Neural progenitor cell (in vitro differentiated cells): ENCODE measurements at places on chromosomes 1 and 21. TPM values are rescaled to one million over a fixed set of nuclear protein-coding genes. Genes with fewer than 3 reads are reported as not detected.

SGIP1 gene
- 4.2 and 6.6 TPM in 2 replicates for total RNA-seq

GJA8 gene
- not detected in 2 replicates for total RNA-seq

DCDC2B gene
- not detected in 2 replicates for total RNA-seq

KRTAP19-3 gene
- total RNA-seq: not detected in 2 replicates

CATSPERE gene
- total RNA-seq: 0.86 and 1.1 TPM in 2 replicates

TMEM54 gene
- total RNA-seq: 13.5 and 14.5 TPM in 2 replicates

SLC2A1 gene
- 303 and 720 TPM in 2 replicates for total RNA-seq

GRCh38 chr1:150575518-150576366 is 3.7 kb downstream of the MCL1 start:
- H3K27me3 ChIP-seq: no peaks in the 10 kb centered on the region
- H3K4me3 ChIP-seq: peak overlapping the region; percentile 71
- H3K27ac ChIP-seq: peak overlapping the region; percentile 45

- peak overlapping the region; percentile 61 for H3K4me3 ChIP-seq
- peaks cover 53% of the 10 kb centered on the region for H3K27me3 ChIP-seq
- peak; percentile 68 for DNase-seq
- peaks cover 21% of the 10 kb centered on the region for H3K4me1 ChIP-seq
- no peak overlapping the region for H3K27ac ChIP-seq
These were observed 13.2 kb downstream of the KLHDC8A start for GRCh38 chr1:205343431-205344065.

- no peak for DNase-seq
- no peaks in the 10 kb centered on the region for H3K4me1 ChIP-seq
- no peaks in the 10 kb centered on the region for H3K36me3 ChIP-seq
These were observed 15.4 kb upstream of the PHACTR4 start for GRCh38 chr1:28354121-28354520.

DNA sequence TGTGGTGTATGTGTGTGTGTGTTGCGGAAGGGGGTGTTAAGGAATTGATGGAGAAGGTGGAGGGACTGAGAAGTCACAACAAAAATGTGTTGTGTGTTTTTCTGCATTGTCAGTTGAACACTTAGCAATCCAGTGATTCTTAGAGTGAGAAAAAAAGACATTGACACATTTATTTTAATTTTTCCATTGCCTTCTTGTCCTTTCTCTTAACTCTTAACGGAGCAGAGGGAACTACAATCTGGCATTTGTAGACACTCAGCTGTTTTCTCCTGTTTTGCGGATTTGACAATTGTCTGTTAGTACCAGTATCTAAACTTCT is 725 bp downstream of the C1orf53 start:
- peaks cover 54% of the 10 kb centered on the region for H3K27me3 ChIP-seq
- no peak for DNase-seq
- H3K4me1 ChIP-seq: peaks cover 22% of the 10 kb centered on the region
- no peak overlapping the region for H3K27ac ChIP-seq
- H3K4me3 ChIP-seq: peak overlapping the region; percentile 70
- H3K36me3 ChIP-seq: no peaks in the 10 kb centered on the region

GRCh38 chr1:117146072-117146471 is 24.5 kb upstream of the TRIM45 start:
- H3K36me3 ChIP-seq: no peaks in the 10 kb centered on the region
- no peak for DNase-seq
- no peaks in the 10 kb centered on the region for H3K4me1 ChIP-seq
- no peaks in the 10 kb centered on the region for H3K27me3 ChIP-seq

DNA sequence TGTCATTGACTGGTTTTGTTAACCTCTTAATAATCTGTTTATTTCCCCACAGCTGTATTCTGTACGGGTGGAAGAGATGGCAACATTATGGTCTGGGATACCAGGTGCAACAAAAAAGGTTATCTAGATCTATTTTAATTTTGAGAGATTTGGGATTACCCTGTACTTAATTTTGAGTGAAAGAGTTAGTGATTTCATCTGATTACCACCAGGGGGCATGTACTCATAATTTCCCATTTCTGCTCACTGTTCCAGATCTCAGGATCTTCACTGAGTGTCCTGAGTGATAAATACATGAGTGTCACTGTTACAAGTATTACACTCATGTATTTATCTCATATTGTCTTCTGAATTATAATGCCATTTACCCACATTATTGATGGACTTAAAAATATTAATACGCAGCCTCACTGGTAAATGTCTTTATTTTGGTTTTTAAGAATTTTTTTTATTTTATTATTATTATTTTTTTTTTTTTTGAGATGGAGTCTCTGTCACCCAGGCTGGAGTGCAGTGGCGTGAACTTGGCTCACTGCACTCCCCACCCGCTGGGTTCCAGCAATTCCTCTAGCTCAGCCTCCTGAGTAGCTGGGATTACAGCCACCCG is 27.4 kb downstream of the DTL start:
- no peaks in the 10 kb centered on the region for H3K27me3 ChIP-seq
- no peak overlapping the region for H3K4me3 ChIP-seq
- DNase-seq: peak; percentile 40
- H3K4me1 ChIP-seq: no peaks in the 10 kb centered on the region
- no peak overlapping the region for H3K27ac ChIP-seq
- peaks cover 21% of the 10 kb centered on the region for H3K36me3 ChIP-seq

- H3K27me3 ChIP-seq: no peaks in the 10 kb centered on the region
- no peak overlapping the region for H3K4me3 ChIP-seq
- no peak for DNase-seq
- H3K27ac ChIP-seq: no peak overlapping the region
These were observed 11.4 kb downstream of the PLEKHO1 start for GRCh38 chr1:150160964-150161621.

- DNase-seq: no peak
- no peaks in the 10 kb centered on the region for H3K27me3 ChIP-seq
- no peak overlapping the region for H3K4me3 ChIP-seq
- no peaks in the 10 kb centered on the region for H3K36me3 ChIP-seq
These were observed 24.6 kb upstream of the FCRL3 start for GRCh38 chr1:157725221-157725577.

DNA sequence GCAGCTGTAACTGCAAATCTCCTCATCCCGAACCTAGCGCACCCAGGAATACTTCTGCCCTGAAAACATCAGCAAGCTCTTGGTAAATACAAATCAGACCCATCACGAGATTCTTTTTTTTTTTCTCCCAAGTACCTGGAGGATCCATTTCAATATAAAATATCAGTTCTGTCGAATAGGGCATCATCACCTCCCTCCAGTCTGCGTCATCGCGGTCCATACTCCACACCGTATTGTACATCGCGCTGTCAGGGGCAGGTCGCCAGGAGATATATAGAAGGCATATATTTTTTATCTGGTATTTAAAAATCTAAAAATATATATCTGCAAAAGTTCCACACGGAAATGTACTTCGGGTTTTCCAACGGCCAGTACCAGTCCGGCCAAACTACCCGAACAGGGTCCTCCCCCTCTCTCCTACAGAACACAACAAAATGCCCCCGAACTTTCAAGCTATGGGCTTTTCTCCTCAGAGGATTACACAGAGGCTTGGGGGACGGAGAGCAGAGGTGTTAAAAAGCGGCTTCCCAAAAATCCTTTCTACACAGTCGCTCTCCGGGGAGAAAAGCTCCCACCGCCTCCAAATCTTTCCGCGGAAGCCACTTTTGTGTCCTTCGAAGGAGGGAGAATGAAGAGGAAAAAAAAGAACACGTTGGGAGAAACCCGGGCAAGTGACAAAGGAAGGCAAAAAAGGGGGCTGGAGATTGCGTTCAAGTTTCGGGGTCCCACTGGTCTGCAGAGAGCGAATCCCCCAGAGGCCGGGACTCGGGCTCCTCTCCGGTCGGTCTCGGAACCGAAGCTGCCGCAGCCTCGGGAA is 509 bp downstream of the PIK3R3 start:
- DNase-seq: peak; percentile 74
- peaks cover 43% of the 10 kb centered on the region for H3K4me1 ChIP-seq
- H3K27me3 ChIP-seq: no peaks in the 10 kb centered on the region
- H3K27ac ChIP-seq: peak overlapping the region; percentile 100
- peaks cover 5% of the 10 kb centered on the region for H3K36me3 ChIP-seq
- H3K4me3 ChIP-seq: peak overlapping the region; percentile 95

- no peak for DNase-seq
- H3K27me3 ChIP-seq: no peaks in the 10 kb centered on the region
- H3K4me1 ChIP-seq: peaks cover 64% of the 10 kb centered on the region
- H3K4me3 ChIP-seq: no peak overlapping the region
- H3K36me3 ChIP-seq: no peaks in the 10 kb centered on the region
These were observed 28.5 kb upstream of the ECE1 start for GRCh38 chr1:21318714-21319159.

DNA sequence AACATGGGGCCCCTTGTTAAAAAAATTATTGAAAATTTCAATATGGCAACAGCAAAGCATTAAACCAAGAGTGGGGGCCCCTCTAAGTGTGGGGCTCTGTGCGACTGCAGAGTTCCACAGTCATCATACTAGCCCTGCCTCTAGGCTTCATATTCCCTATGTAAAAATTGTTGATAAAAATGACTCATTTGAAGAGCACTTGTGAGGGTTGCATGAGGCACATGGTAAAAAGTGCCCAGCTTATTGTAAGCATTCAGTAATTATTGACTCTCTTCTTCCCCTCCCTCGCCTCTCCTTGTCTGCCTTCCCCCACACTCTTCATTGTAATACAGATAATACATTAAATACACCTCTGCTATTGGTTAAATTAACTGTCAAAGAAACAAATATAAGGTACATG is 86.7 kb upstream of the PTBP2 start:
- no peaks in the 10 kb centered on the region for H3K36me3 ChIP-seq
- no peak for DNase-seq
- H3K4me3 ChIP-seq: no peak overlapping the region
- H3K27me3 ChIP-seq: no peaks in the 10 kb centered on the region
- H3K27ac ChIP-seq: no peak overlapping the region

GRCh38 chr1:3705341-3705950 is 46.8 kb upstream of the CCDC27 start:
- H3K27me3 ChIP-seq: peaks cover 23% of the 10 kb centered on the region
- H3K4me1 ChIP-seq: peaks cover 45% of the 10 kb centered on the region
- no peak for DNase-seq

GRCh38 chr1:228228601-228229074 is 20.8 kb downstream of the OBSCN start:
- DNase-seq: no peak
- H3K36me3 ChIP-seq: no peaks in the 10 kb centered on the region
- no peak overlapping the region for H3K4me3 ChIP-seq
- H3K27ac ChIP-seq: no peak overlapping the region
- H3K27me3 ChIP-seq: no peaks in the 10 kb centered on the region

- no peak for DNase-seq
- H3K27me3 ChIP-seq: no peaks in the 10 kb centered on the region
- peaks cover 3% of the 10 kb centered on the region for H3K4me1 ChIP-seq
- no peak overlapping the region for H3K27ac ChIP-seq
These were observed 1.6 kb downstream of the ITLN2 start for GRCh38 chr1:160953030-160953429.

GRCh38 chr1:204113896-204114295 is 37.9 kb downstream of the ETNK2 start:
- no peaks in the 10 kb centered on the region for H3K27me3 ChIP-seq
- no peak overlapping the region for H3K4me3 ChIP-seq
- peaks cover 7% of the 10 kb centered on the region for H3K4me1 ChIP-seq
- no peak for DNase-seq
- H3K36me3 ChIP-seq: no peaks in the 10 kb centered on the region

- H3K4me1 ChIP-seq: peaks cover 8% of the 10 kb centered on the region
- H3K4me3 ChIP-seq: no peak overlapping the region
- H3K27ac ChIP-seq: no peak overlapping the region
- no peak for DNase-seq
These were observed 3.3 kb upstream of the DSTYK start for GRCh38 chr1:205214756-205215155.

DNA sequence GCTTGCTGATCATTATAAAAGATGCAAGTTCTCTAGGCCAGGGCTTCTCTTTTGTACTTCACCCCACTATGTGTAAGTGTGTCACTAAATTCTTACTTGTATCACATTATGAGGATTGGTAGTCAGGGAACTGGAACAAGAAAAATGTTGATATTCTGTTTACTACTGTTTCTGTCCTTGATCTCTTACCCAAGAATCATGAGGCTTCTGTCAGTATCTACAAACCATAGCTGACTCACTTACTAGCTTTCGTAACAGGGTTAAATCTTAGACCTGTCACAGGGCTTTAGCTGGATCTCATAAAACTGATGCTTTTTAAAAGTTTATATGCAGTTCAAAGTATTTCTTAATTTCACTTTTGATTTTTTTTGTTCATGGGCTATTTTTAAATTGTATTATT is 681.2 kb downstream of the PLPP3 start:
- H3K4me3 ChIP-seq: no peak overlapping the region
- no peaks in the 10 kb centered on the region for H3K27me3 ChIP-seq
- no peak overlapping the region for H3K27ac ChIP-seq
- no peaks in the 10 kb centered on the region for H3K4me1 ChIP-seq
- no peak for DNase-seq

DNA sequence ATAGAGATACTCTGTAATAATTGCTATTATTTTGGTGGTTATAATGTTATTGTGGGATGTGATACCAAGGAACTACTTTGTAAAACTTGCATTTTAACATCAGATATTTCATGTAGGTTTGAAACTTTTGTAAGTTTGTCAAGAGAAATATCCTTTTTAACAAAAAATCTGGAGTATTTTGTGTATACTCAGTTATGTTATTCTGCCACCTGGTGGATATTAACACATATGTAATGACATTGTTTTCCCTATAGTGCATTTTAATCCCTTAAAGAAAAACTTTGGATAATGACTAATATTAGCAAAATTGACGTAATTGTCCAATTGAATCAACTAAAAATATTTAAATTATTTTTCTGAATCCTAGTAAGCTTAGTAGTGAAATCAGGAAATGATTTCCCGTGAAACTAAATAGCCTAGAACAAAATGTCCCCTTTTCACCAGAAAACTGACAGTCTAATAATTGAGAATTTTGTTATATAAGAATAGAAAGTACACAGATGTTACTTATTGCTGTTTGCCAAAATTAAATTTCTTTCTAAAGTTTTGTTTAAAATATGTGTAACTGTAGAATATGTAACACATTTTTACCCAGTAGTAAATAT is 39.6 kb downstream of the KCTD3 start:
- no peak for DNase-seq
- H3K27me3 ChIP-seq: no peaks in the 10 kb centered on the region
- peaks cover 8% of the 10 kb centered on the region for H3K4me1 ChIP-seq
- no peak overlapping the region for H3K4me3 ChIP-seq

DNA sequence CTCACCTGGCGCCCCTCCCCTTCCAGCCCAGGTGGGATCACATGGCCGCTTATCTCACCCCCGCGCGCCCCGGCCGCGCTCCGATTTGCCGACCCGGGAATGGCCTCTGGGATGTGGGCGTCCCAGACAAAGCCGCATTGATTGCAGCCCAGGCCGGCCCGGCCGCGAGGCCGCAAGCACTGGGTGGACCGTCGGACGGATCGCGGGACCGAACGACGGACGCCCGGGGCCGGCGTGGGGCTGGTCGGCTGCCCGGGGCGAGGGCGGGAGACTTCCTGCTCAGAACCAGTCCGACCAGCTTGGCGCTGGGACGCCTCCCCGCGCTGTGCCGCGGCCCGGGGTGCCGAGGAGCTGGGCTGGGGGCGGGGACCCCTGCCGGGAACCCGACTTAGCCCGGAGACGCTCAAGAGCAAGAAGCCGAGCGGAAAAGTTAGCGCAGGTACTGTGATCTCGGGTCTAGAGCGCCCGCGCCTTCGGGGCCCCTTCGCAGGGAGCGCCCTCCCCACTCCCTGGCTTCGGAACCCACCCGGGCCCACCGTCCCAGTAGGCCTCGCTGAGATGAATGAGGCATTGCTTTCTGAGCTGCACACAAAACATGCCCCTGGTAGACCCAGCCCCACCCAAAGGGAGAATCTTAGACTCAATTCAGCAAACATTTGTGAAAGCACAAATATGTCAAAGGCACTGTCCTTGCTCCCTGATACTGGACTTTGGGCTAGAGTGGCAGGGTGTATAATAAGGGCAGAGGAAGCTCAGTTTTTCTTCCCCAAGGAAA is 415 bp upstream of the LAD1 start:
- peak overlapping the region; percentile 54 for H3K4me3 ChIP-seq
- H3K27me3 ChIP-seq: peaks cover 60% of the 10 kb centered on the region

GRCh38 chr1:20410503-20410902 is 75.5 kb downstream of the CAMK2N1 start:
- peaks cover 12% of the 10 kb centered on the region for H3K4me1 ChIP-seq
- no peak overlapping the region for H3K27ac ChIP-seq
- H3K4me3 ChIP-seq: no peak overlapping the region
- no peaks in the 10 kb centered on the region for H3K36me3 ChIP-seq
